Thoracic aorta (tissue), 2 donors: ENCODE measurements at places on chromosomes 2 and 18.

DNA sequence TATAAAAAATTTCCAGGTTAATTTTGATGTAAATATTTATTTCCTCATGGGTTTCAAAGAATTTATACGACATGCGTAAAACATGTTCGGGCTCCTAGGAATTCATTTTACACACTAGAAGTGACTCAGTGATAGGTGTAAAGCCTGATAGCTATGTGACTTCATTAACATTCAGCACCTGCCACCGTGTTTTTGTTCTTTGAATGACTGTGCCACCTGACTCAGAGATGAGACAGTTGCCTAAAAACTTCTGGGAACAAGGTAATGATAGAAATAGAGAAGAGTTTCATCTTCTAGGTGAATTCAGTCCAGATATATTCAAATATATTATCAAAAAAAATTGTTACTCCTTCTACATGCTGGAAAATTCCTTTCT lies 10.0 kb downstream of the IL1R2 start:
- no peak for DNase-seq

DNA sequence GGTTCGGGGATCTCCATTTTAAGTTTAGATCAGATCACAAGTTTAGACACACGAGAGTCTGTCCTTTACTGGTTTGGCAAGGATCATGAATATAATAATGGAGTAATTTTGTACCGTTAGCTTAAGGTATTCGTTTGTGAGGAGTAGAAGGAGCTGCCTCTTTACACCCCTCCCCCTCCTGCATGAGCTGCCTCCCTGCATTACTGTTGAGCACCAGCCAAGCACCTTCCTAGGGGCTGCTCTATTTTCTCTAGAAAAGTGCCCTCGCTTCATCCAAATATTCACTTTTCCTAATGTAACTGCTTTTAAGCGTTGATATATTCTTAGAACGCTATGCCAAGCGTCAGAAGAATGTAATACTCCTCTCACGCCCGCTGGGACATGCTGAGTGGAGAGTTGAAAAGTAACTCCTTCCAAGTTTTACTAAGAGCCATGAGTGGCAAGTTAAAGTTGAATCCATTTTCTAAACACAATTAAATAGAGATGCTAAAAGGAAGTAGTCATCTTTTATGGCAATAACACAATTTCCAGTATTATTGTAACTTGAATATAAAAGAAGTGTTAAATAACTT lies 25.4 kb upstream of the SCN7A start:
- no peak for DNase-seq

GRCh38 chr2:203126996-203127395 lies 111.8 kb upstream of the CYP20A1 start:
- DNase-seq = no peak

DNA sequence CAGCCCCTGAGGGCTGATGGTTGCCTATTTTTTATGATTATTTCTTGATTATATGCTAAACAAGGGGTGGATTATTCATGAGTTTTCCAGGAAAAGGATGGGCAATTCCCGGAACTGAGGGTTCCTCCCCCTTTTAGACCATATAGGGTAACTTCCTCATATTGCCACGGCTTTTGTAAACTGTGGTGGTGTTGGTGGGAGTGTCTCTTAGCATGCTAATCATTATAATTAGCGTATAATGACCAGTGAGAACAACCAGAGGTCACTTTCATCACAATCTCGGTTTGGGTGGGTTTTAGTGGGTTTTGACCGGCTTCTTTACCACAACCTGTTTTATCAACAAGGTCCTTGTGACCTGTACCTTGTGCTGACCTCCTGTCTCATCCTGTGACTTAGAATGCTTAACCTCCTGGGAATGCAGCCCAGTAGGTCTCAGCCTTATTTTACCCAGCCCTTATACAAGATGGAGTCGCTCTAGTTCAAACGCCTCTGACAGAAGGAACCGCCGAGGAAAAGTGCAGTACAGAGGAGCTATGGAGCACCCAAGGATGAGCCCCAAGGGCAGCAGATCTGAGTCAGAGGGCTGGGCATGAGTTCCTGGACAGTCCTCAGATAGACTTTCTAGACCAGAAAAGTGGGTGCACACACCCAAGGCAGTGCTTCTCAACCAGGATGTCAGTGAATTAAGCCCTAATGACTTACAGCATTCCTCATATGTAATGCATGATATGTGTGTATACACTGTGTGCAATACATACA lies 37.1 kb upstream of the ASAP2 start:
- no peak for DNase-seq

DNA sequence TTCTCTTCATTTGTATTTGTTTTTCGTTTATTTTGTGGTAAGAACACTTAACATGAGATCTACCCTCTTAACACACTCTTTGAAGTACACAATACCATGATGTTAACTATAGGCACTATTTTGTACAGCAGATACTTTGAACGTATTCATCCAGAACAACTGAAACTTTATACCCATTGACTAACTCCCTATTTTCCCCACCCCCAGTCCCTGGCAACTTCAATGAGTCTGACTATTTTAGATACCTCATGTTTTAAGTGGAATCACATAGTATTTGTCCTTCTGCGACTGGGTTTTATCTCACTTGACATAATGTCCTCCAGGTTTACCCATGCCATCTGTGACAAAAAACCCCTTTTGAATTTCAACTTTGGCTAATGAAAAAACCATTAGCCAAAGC lies 356.3 kb upstream of the CDH20 start:
- no peak for DNase-seq

DNA sequence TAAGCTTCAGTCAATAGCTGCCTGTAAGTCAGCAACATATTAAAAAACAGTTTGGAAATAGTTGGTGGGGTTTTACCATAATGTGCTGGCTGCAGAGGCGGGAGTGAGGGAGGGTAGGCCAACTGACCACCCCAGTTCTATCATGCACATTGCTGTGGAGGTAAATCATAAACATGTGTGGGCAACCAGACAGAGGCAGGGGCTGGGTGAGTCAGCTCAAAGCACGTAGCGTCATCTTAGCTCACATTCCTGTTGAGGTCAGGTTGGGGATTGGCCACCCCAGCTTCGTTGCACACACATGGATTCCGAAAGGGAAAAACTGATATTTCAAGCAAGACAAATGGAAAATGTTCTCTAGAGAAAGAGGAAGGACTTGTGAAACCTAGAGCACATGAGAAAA lies 19.5 kb downstream of the GPR45 start:
- DNase-seq = no peak
